ENCODE measurements at places on chromosomes 2 and 18. TPM values are rescaled to one million over a fixed set of nuclear protein-coding genes. Genes with fewer than 3 reads are reported as not detected.

The NYAP2 gene
- not detected for total RNA-seq

The TSGA10 gene
- total RNA-seq = 7.4 TPM

The GPR35 gene
- 2.1 TPM for total RNA-seq

The LINC00305 gene
- not detected for total RNA-seq

The PAX8 gene
- total RNA-seq = 1.9 TPM

The VWC2L gene
- not detected for total RNA-seq

The LRP2 gene
- not detected for total RNA-seq

The IRS1 gene
- total RNA-seq = 9.6 TPM

The ALPI gene
- total RNA-seq = not detected

The SPRED2 gene
- total RNA-seq = 16.4 TPM

The MPPE1 gene
- 52.3 TPM for total RNA-seq

The HNMT gene
- total RNA-seq = not detected

The MDH1B gene
- not detected for total RNA-seq

The VSNL1 gene
- total RNA-seq = not detected

The NPHP1 gene
- not detected for total RNA-seq

The SIGLEC15 gene
- not detected for total RNA-seq

The CMPK2 gene
- 18.7 TPM for total RNA-seq

The FIGLA gene
- total RNA-seq = not detected

The UGT1A1 gene
- total RNA-seq = not detected

The CHRNG gene
- total RNA-seq = not detected

The SMIM21 gene
- total RNA-seq = not detected

The GAREM1 gene
- total RNA-seq = not detected

The KLHL14 gene
- not detected for total RNA-seq

The NFU1 gene
- 26.6 TPM for total RNA-seq

The PHOSPHO2 gene
- total RNA-seq = 2.5 TPM

The ZNF638 gene
- total RNA-seq = 87.2 TPM

The STAT4 gene
- total RNA-seq = 167 TPM

The REG3A gene
- total RNA-seq = not detected

The OTOS gene
- total RNA-seq = not detected

The ANKRD62 gene
- not detected for total RNA-seq

The LRRTM4 gene
- total RNA-seq = not detected

The CLEC4F gene
- total RNA-seq = not detected

The ATP6V1B1 gene
- total RNA-seq = not detected

The FARP2 gene
- 11.9 TPM for total RNA-seq

The RFTN2 gene
- not detected for total RNA-seq

The DCC gene
- not detected for total RNA-seq

The RBM44 gene
- total RNA-seq = 1.1 TPM

The TLX2 gene
- 0.63 TPM for total RNA-seq

The THSD7B gene
- total RNA-seq = not detected

The ADAM23 gene
- total RNA-seq = 0.23 TPM

The SAP130 gene
- total RNA-seq = 29.9 TPM

The CAPN14 gene
- not detected for total RNA-seq

The DPYSL5 gene
- not detected for total RNA-seq

The PDE11A gene
- not detected for total RNA-seq

The TUBA3D gene
- total RNA-seq = not detected

The MC4R gene
- not detected for total RNA-seq

The TUBA4B gene
- total RNA-seq = not detected

The DNAJC5G gene
- not detected for total RNA-seq

The UGT1A8 gene
- not detected for total RNA-seq

The PPP1R1C gene
- total RNA-seq = not detected

The LYPD1 gene
- not detected for total RNA-seq

The B3GNT7 gene
- not detected for total RNA-seq

The SOCS6 gene
- 2.0 TPM for total RNA-seq

The C2orf72 gene
- 0.65 TPM for total RNA-seq

The AMER3 gene
- total RNA-seq = not detected

The PLGLB2 gene
- total RNA-seq = 1.6 TPM

The SLC5A7 gene
- total RNA-seq = not detected

The KCNG2 gene
- not detected for total RNA-seq

The NAT8 gene
- not detected for total RNA-seq

Data from activated naive CD4-positive, alpha-beta T cell treated with anti-CD3 and anti-CD28 coated beads, Interleukin-2, amount 10 ng/mL, durations not matched to agents 5 hours and 36 hours (primary cell).